ENCODE measurements at places on chromosomes 7 and 10.

GRCh38 chr7:73461782-73462285 is 28.3 kb downstream of the FZD9 start:
- DNase-seq = no peak

DNA sequence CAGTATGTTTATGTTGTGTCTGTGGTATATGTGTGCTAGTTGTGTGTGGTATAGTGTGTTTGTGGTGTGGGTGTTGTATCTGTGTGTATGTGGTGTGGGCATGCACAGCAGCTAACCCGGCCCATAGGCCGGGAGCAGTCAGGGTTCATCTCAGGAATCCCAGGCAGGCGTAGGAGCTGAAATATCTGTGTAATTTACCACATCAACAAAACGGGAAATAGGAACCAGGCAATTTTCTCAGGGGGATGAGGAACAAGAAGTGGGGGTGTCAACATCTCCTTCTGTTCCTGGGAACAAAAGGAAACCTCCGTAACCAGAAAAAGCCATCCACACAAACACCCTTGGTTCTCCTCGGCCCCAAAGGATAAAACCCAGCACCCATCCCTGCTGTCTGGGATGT is 24.5 kb upstream of the ZNF488 start:
- no peak for DNase-seq

DNA sequence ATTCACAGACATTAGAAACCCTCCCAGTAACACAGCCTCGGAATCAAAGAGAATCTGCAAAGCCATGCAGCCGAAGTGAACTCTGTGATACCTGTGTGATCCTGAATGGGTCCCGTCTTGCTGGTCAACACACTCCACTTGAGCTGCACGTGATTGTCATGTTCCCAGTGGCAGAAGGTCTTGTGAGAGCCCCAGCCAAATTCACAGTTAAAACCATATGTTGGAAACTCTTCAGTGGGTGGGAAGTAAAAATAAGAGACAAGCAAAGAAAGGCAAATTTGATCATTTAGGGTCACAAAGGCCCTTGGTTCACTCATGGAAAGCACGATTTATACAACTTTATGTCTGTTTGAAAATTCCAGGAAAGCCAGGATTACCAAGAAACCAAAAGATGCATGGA is 142.3 kb downstream of the NRP1 start:
- DNase-seq = no peak

DNA sequence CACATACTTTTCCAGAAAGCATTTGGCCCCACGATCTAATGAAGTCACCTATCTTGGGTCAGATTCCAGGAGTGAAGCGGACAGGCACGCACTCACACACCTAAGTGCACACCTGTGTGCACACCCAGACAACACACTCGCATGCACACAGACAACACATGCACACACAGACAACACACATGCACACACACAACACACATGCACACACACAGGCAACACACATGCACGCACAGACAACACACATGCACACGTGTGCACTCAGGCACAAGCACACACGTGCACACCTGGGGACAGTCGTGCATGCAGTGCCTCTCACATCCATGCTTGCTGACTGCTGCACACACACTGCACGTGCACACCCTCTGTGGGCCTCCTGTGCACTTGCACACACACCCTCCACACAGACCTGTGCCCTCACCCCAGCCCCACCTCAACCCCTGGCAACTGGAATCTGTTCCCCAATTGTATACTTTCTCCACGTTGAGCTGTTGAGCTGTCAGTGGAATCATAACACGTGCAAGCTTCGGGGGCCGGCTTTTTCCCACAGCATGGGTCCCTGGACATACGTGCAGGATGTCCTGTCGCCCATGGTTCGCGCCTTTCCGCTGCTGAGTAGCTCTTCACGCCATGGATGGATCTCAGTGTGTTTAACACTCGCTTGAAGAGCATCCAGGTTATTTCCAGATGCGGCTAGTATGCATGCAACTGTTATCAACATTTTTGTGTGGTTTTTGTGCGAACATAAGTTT is 55.3 kb upstream of the CFAP46 start:
- no peak for DNase-seq
